NCI-H526 (cell line): ENCODE measurements at places on chromosomes 6 and 20.

DNA sequence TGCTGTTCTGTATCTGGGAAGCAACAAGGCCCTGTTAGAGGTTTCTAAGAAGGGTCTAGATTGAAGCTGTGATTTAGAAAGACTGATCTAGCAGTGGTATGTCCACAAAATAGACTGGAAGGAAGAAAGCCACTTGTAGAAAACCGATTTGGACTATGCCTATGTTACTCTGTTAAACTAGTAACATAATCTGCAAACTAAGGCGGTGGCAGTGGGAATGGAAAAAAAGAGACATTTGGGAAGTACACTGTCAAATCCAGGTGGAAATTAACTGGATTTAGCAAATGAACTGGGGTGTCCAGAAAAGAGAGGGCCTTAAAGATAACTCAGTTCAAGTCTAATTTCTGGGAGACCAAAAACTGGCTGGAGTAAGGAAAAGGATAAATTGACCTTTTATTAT, 11.6 kb downstream of the ILRUN start:
- DNase-seq, result no peak

DNA sequence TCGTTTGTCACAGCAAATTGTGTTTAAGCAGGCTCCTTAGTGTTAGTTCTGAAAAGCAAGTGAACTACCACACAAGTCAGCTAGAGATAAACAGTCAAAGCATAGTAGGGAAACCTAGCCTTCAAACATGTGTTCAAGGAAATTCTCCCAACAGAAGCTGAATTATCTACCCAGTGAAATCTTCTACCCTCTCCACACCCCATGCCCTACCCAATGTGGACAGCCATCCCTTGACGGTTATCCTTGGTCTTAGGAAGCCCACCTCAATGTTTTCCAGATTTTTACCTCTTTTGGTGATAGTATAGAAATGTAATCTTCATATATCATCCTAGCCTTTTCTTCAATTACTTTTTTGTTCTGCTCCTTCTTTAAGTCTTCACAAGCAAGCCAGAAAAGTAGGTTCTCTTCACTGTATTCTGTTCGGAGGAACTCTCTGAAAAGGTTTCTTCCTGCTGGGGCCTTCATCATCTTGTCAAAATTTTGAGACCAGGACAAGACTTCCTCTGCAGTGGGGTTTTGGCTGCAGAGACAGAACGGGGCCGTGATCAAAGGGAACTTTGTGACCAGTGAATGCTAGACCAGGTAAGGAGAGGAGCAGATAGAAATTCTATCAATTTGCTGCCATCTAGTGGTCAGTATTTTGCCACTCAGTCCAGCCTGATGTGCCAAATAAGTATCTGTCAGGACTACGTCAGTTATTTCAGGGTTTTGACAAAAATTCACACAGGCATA, 21.6 kb upstream of the MTRF1L start:
- peak; percentile 74 for DNase-seq

DNA sequence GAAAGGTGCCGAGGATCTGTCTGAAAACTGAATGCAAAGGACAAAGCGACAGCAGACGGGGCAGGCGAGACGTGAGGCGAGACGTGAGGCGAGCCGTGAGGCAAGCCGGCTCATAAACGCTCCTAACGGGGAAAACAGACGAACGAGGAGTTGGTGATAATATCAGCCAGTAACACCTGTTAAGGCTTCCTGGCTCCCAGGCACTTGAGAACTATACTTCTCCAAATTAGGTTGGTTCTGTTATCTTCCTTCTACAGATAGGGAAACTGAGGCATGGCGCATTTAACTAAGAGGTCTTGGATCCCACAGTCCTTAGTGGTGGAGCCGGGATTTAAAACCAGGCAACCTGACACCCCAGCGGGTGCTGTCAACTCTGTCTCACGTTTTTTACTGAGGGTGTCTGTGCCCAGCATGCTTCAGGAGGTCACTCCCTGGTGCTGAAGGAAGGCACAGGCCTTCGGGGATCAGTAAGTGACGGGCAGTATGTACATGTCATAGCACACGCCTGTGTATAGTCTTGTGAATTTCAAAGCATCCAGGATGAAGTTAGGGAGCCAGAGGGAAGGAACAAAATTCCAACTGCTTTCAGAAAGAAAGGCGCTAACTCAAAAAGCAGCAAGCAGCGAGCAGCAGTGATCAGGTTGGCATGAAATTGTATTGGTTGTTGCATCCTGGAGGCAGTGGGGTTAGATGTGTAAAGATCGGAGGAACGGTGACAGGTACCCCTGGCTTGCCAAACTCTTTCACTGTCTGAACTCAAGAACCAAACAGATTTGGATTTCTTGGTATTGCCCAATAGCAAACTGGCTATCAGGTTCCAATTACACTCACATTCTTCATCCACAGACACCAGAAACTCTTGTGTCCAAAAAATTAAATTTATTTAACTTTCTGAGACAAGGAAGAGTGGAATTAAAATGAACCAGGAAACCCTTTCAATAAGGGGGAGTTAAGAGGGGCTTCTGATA, 318.7 kb downstream of the THBS2 start:
- DNase-seq, result no peak

- no peak for DNase-seq
Observed at GRCh38 chr20:50724851-50725723, 6.3 kb upstream of the PARD6B start.

DNA sequence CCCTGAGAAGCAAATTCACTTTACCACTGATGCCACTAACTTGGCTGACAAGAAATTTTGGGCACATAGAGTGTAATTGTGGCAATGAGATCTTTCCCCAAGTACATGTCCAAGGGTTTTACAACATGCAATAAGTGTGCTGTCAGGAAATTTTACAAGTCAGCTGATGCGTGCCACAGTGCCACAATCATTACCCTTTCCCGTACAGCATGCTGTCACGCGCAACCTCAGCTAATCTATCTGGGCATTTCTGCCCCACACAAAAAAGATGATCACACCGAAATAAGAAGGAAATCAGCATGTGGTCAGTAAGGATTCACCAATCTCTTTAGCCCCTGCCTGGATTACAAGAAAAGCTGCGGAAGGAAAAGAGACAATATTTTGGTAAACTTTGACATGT, 163.6 kb upstream of the PREP start:
- DNase-seq, result no peak

GRCh38 chr6:72758901-72759300, 137.0 kb downstream of the KCNQ5 start:
- no peak for DNase-seq

GRCh38 chr20:22729616-22730236, 145.4 kb upstream of the FOXA2 start:
- no peak for DNase-seq

DNA sequence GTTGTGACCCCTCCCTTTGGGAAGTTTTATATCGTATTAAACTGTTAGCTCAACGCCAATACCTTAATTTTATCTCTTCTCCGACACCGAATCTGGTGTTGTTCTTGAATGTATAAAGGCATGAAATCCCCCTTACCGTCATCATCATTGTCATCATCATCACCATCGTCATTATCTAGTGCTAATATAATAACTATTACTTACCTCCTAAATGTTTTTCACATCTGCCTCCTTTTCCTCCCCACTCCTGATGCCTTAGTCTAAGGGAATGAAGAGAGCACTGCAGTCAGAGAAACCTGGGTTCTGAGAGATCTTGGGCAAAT, 677 bp upstream of the ZBTB24 start:
- no peak for DNase-seq

DNA sequence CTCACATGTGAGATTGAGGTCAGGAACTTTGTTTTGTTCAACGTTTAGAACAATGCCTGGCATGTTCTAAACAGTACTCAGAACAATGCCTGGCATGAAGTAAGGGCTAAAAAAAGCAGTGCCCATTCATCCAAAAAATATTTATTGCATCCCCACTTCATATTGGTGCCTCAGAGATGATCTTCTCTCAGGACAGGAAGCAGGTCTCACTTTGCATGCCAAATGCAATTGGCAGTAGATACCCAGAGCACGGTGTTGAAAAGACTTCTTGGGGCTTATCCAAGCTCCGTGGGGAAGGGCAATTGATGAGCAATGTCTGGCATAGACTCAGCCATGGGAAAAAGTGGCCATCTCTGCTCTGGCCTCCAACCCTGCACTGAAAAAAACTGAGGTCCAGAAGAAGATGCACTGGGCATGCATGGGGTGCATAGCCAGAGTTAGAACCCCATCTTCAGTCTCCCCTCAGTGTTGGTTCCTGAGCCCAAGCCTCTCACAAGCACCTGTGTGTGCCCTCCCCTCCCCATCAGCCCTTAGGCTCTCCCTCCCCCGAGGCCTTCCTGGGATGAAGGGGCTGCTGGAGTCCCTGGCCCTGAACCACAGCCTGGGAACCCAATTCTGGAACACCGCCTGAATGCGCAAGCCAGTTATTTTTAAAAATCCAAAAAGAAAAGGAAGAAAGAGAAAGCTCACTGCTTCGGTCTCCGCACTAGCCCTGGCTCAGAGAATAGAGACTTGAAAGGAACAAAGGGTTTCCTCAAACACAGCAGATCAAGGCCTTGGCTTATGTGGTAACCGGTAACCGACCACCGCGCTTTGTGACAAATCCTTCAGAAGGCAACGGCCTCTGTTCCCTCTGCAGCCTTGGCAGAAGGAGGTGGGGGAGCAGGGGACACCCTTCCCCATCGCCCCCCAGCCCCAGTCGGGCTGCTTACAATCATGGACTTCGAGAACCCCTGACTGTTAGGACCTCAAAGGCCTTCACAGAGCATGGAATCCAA, 78.5 kb upstream of the SIRPA start:
- DNase-seq, result peak; percentile 43

DNA sequence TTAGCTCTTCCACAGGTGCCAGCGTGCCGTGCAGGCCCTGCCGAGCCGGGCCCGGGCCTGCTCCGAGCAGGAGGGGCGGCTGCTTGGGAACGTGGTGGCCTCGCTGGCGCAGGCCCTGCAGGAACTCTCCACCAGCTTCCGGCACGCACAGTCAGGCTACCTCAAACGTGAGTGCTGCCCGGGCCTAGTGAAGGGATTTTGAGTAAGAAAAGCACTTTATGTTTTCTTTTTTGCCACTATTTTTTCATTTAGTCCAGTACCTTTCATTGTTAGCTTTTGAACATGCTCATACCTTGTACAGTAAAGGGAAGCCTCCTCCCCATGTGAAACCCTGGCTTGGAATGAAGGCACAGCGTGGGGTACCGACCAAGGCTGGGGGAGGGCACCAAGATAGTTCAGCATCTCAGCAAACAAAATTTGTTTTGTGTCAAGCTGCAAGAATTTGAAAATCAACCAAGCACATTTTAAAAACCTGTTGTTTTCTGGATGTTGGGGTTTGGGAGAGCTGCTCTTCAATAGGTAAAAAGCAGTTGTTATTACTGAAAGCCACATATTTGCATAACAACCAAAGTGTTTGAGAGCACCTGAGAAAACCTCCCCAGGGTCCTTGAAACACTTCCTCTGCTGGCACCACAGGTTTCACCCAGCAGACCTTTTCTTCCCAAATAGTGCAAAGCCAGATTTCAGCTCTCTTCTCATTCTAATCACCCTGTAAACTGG, 18.4 kb downstream of the STX16 start:
- DNase-seq, result no peak

GRCh38 chr6:61622601-61623000, 663.4 kb downstream of the KHDRBS2 start:
- no peak for DNase-seq

DNA sequence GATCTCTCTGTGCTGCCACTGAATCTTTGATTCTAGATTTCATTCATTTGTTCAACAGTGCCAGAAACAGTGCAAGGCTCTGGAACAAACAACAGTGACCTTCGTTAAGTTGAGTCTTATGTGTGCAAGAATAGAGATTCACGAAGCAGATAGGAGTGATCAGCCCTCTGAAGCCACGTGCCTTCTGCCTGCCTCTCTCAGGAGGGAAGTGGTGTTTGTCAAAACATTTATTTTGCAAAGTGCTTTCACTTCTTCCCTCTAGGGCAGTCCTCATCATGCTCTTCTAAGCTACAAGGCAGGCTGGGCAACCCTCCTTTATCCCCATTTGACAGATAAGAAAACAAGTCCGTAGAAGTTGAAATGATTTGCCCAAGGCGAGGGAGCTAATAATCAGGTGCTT, 204.3 kb downstream of the TFAP2C start:
- no peak for DNase-seq

GRCh38 chr6:151330130-151330696, 61.1 kb downstream of the ZBTB2 start:
- no peak for DNase-seq

GRCh38 chr6:87184762-87185250, 29.4 kb downstream of the ZNF292 start:
- DNase-seq, result no peak

- no peak for DNase-seq
Observed at GRCh38 chr20:23167431-23167830, 81.3 kb upstream of the CD93 start.

- no peak for DNase-seq
Observed at GRCh38 chr6:12266571-12266970, 23.6 kb upstream of the EDN1 start.

- no peak for DNase-seq
Observed at GRCh38 chr6:15498640-15499039, 164.2 kb downstream of the DTNBP1 start.

GRCh38 chr20:39745380-39745779, 783.2 kb downstream of the DHX35 start:
- no peak for DNase-seq

DNA sequence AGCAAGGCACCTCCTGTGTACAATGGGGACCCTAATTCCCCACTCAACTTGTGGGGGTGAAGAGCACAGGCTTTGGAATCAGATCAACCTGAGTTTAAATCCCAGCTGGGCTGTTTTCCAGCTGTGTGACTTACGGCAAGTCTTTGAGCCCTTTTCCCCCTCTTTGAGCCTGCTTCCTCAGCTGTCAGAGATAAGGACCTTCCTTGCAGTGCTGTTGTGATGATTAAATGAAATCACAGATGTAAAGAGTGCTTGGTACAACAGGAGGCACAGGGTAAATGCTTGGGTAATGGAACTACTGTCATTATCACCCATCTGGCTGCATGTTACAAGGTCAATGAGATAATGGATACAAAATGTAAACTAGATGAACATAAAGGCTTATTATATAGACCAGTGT, 3.2 kb downstream of the SNX21 start:
- no peak for DNase-seq

DNA sequence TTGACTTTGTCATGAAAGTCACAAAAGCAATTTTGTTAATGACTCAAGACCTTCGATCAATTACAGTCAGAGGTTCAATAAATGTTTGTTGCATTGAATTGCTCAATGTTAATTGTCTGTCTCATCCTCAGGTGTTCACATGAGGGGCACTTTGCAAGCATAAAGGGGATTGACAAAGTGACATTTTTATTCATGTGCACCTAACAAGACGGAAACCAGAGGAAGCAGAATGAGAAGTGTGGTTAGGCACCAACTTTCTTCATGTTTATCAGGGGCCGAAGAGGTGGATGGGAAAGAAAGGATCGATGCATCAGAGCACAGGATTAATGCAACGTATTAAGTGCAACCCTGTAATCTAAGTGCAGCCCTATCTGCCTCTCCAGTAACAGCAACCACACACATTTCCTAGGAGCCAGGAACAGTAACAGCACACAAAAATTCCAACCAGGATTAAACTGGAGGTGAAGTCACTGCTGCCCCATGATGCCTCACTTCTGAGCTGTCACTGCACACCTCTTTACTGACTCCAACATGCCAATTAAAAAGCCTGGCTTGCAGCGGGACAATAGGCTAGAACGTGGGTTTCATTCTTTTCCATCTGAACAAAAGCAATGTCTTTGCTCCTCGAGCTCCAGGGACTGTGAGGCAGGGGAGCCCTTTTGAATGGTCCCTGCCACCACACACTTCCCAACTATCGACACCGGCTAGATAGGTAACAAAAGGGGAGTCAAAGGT, 262.7 kb downstream of the CD83 start:
- no peak for DNase-seq
